ENCODE measurements at places on chromosomes 12 and 14. TPM values are rescaled to one million over a fixed set of nuclear protein-coding genes. Genes with fewer than 3 reads are reported as not detected.

REP15 gene
- total RNA-seq, result 6.3 TPM

PMEL gene
- 0.78 TPM for total RNA-seq

SALL2 gene
- 0.78 TPM for total RNA-seq

KRT6C gene
- total RNA-seq, result not detected

AKAP3 gene
- total RNA-seq, result 1.1 TPM

CLEC9A gene
- total RNA-seq, result not detected

RPL10L gene
- not detected for total RNA-seq
